ENCODE measurements at places on chromosomes 2 and 18.

GRCh38 chr2:159803235-159803962 is 5.4 kb upstream of the CD302 start:
- no peak for DNase-seq

DNA sequence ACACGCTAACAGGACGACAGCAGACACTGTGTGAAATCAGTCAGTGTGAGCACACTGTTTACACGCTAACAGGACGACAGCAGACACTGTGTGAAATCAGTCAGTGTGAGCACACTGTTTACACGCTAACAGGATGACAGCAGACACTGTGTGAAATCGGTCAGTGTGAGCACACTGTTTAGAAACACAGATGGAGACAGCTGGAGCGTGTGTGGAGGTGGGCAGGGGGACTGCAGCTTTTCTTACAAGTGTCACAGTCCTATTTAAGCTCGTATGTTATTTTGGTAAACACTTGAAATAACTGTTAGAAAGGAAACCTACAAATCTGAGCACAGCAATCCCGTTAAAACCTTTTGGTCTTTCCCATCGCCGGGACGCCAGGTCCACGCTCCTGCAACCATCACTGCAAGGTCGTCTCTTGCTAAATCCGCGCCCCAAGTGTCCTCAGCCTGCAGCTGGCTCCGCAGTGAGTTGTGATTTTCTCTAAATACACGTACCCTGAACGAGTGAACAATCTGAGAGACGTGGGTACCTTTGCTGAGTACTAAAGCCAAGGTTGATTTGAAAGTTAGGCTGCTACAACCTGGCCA is 58.9 kb upstream of the CTDP1 start:
- no peak for DNase-seq

- DNase-seq, result no peak
Observed at GRCh38 chr2:11329776-11330175, 14.7 kb downstream of the ROCK2 start.

GRCh38 chr18:79206444-79206843 is 137.2 kb downstream of the ATP9B start:
- DNase-seq, result no peak

DNA sequence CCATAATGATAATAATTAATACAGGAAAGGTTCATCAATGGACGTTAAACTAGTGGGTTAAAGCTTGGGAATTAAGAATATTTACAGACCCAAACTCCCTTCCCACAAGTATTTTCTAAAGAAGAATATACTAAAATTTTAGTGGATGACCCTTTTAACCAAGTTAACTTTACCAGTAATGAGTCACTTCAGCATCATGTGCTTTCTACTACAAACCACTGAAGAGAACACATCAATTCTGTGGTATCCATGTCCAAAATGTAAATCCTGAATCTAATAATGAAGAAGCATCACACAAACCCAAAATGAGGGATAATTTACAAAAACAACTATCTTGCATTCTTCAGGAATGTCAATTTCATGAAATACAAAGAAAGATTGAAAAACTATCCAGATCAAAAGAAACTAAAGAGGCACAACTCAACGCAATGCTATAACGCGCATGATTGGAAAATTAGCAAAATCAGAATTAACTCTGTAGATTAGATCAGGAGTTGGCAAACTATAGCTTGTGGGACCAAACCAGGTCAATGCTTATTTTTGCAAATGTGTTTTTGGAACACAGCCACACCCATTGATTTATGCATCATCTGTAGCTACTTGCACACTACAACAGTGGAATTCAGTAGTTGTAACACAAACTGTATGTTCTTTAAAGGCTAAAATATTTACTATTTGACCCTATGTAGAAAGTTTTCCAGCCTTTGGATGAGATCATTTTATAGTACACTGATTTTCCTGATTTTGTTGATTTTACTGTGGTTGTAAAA is 27.5 kb downstream of the COPS8 start:
- DNase-seq, result no peak

GRCh38 chr2:37809931-37810570 is 115.0 kb upstream of the RMDN2 start:
- DNase-seq, result no peak

DNA sequence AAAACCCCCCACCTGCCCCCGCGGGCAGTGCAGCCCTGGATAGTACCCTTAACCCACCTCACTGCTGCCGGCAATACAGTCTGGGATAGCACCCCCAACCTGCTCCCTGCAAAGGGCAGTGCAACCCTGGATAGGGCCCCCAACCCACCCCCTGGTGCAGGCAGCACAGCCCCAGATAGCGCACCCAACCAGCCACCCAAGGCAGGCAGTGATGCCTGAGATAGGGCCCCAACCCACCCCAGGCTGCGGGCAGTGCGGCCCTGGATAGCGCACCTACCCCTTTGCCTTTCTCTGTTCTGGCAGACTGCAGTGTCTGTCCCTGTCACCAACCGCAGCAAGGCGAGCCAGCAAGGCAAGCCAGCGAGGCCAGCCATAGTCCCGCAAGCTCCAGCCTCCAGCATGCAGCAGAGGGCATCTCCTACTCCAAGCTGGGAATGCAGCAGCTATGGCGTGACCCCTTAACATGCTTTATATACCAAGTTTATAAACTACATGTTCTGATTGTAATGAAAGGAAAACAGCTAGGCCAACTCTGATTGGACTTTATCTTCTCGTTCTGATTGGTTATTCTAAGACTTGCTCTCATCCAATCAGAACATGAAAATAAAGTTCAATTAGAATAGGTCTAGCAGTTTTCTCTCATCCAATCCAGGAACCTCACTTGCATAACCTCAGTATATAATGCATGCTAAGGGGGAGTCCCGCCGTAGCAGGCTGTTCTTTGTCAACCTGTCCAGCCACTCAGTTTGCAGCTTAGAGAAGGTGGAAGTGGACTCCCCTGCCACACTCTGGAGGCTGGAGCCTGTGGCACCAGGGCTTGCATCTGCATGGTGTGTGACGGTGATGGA is 34.1 kb upstream of the ANKRD62 start:
- DNase-seq, result no peak

GRCh38 chr2:138446043-138446442 is 55.5 kb upstream of the SPOPL start:
- no peak for DNase-seq

DNA sequence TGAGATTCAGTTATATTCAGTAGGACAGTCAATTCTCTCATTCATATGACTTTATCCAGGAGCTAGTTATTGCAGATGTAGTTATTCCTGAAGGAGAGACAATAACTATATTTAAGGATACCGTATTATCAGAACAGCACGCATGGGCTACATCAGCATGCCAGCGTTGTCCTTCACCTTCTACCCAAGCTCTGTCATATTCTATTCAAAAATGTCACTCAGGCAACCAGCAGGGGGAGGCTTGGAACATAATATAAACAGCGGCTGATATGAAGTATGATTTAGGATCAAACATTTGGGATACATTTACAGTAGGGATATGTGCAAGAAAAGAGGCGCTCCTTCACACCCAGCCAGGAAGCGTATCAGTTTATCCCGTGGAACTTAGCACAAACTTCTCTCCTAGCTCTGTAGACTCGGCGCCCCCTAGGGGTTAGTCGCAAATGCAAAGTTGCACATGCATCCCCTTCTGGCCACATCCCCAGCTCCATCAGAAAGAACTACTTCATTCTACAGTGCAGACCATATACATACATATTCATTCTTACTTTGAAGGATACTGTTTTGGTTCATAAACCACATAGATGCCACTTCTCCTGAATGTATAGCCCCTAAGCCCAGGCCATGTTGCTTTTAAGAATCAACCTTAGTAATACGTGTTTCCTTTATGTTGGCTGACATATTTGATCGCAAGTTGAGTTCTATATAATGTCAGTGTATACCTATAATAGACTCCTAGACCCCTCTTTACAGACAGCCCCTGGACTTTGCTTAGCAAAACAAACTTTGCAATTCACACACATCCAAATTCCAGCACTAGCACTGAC is 759.4 kb downstream of the ADCYAP1 start:
- no peak for DNase-seq

DNA sequence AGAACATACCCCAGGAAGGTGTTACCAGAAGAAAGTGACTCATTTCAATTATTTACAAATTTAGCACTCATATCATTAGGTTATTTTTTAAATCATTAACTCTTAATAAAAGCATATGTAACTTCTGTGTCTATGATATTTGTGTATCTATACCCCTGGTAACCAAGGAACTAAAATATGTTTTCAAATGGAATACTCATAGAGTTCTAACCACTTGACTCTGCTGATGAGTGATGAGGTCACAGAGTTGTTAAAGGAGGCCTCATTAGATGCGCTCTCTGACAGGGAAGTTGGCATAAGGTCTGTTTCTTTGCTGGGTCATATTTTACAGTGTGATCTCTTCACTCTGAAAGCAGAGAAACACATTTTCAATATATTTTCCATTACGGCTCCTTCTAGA is 73.4 kb downstream of the CCDC150 start:
- no peak for DNase-seq

DNA sequence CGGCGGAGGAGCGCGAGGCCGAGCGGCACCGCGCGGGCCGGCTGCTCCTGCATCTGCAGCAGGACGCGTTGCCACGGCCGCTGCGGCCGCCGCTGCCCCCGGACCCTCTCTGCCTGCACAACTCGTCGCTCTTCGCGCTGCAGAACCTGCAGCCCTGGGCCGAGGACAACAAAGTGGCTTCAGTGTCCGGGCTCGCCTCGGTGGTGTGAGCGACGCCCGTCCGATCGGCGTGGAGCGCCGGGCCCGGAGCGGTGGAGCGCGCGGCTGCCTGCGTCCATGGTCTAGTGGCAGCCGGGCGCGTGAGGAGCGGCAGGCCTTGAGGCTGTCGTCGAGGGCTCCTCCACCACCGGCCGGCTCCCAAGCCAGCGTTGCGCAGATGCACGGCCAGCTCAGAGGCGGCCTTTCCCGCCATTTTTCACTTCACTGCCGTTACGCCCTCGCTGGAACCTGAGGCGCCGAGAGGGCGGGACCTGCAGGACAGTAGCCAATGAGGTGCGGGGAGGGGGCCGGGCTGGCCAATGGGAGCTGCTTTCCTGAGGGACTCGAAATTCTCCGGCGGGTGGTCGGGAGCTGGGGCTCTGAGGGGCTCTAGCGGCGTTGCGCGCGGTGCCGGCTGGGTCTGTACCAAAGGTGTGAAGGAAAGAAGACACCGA is 1.9 kb downstream of the TLX2 start:
- peak; percentile 71 for DNase-seq

- no peak for DNase-seq
Observed at GRCh38 chr2:46743021-46743420, 172.6 kb downstream of the MCFD2 start.

- DNase-seq, result no peak
Observed at GRCh38 chr2:23604731-23605130, 219.8 kb downstream of the KLHL29 start.

- peak; percentile 26 for DNase-seq
Observed at GRCh38 chr2:231709636-231709980, 1.3 kb downstream of the PTMA start.

GRCh38 chr2:64904413-64905329 is 84.5 kb upstream of the SLC1A4 start:
- DNase-seq, result no peak

DNA sequence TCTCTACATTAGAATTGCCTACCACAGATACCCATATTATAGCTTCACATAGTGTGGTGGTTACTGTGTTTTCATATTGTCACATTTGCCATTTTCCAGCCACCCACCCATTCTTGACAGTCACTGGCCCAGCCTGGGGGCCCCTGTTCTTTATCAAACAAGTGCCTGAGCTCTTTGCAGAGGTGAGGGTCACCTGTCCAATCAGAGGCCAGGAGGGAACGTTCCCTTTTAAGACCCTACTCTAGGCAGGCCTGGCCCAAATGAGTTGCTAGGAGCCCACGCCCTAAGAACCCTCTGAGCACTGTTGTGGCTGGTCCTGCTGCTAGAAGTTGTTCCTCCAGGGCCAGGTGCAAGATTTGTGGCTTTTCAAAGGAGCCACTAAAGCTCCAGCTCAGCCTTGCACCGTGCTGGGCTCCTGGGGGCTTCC is 5.2 kb downstream of the IL37 start:
- no peak for DNase-seq

GRCh38 chr18:986051-986450 is 81.4 kb downstream of the ADCYAP1 start:
- no peak for DNase-seq

DNA sequence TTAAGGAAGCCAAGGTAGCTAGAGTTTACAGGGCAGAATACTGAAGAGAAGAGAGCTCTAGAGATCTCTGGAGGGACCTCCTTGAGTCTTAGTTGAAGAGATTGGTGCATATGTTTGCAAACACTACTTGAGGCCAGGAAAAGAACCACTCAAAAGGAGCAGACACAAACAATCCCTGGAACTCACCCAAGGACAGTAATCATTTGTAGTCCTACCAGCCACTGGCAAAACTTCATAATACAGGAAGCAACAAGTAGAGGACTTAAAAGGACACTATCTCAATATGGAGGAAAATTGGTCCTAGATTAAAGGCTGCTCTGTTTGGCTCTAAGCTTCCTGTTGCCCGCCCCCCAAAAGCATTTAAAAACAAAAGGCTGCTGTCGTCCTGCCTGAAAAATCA is 46.9 kb upstream of the UBXN4 start:
- DNase-seq, result no peak

GRCh38 chr18:27263369-27263768 is 78.3 kb upstream of the CHST9 start:
- no peak for DNase-seq

- DNase-seq, result no peak
Observed at GRCh38 chr2:5111581-5111980, 580.6 kb upstream of the SOX11 start.

GRCh38 chr2:124875627-124876244 is 850.6 kb downstream of the CNTNAP5 start:
- no peak for DNase-seq

DNA sequence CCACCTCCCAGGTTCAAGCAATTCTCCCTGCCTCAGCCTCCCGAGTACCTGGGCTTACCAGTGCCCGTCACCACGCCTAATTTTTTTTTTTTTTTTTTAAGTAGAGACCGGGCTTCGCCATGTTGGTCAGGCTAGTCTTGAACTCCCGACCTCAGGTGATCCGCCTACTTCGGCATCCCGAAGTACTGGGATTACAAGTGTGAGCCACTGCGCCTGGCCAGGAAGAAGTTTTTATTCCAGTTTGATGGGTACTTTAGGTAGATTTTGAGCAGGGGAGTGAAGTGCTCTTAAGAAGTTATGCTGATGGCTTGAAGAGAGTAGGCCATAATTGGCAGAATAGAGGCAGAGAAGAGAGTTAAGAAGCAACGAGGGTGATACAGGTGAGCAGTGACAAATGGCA is 25.3 kb downstream of the FZD5 start:
- no peak for DNase-seq

All from stimulated activated CD4-positive, alpha-beta T cell treated with anti-CD3 and anti-CD28 coated beads, Interleukin-15, amount 100 ng/mL, for 1 hour (primary cell).